Fibroblast of pulmonary artery (primary cell): ENCODE measurements at places on chromosomes 12 and 14.

GRCh38 chr12:50187084-50187900, 20.1 kb upstream of the CERS5 start:
- peak; percentile 91 for DNase-seq

DNA sequence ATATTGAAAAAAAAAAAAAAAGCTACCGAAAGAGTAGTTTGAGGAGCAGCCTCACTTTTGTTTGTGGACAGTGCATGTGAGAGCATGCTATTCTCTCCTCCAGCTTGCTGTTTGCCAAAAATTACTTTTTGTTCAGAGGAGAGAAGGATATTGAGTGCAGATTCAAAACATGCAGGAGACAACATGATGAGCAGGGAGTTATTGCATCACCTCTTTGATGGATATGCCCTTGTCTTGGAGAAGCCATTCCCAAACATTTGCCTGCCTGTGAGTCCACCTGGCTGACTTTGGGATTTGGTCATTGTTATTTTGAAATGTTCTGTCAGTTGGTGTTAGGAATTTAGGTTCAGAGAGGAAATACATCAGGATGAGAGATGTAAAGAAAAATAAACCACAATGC, 2.4 kb downstream of the C12orf75 start:
- DNase-seq, result no peak

GRCh38 chr12:8544295-8544694, 3.6 kb upstream of the CLEC4E start:
- peak; percentile 78 for DNase-seq

DNA sequence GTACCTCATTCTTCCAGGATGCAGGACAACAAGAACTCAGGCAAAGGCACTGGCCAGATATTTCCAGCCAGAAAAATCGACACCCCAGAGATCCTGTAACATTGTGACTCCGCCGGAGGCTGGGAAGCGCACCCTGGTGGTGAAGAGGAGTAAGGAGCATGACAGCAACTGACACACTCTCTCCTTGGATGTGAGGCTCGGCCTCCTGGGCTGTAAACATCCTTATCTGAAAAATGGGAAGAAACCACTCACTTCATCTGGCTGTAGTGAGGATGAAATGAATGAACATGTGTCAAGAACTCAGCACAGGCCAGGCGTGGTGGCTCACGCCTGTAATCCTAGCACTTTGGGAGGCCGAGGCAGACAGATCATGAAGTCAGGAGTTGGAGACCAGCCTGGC, 27.5 kb downstream of the TCHP start:
- peak; percentile 57 for DNase-seq

GRCh38 chr12:11813438-11813813, 164.0 kb downstream of the ETV6 start:
- no peak for DNase-seq

DNA sequence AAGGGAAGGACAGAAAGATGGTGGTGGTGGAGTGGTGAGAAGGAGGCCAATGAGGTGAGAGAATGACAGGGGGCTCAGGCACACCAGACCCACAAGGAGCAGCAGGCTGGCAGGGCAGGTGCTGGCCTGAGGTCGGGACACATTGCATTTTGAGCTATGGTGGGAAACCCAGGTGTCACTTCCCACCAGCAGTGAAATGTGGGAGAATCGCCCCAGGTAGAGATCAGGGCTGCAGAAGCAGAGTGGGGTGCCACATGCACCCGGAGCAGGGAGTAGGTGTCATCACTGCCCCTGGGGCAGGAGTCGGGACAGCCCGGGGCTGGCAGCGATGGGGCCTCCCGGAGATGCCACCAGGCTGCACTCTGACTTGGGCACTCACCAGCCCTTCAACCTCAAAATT, 315.8 kb downstream of the BCL11B start:
- DNase-seq, result no peak

GRCh38 chr12:104938371-104938770, 19.7 kb downstream of the SLC41A2 start:
- no peak for DNase-seq

DNA sequence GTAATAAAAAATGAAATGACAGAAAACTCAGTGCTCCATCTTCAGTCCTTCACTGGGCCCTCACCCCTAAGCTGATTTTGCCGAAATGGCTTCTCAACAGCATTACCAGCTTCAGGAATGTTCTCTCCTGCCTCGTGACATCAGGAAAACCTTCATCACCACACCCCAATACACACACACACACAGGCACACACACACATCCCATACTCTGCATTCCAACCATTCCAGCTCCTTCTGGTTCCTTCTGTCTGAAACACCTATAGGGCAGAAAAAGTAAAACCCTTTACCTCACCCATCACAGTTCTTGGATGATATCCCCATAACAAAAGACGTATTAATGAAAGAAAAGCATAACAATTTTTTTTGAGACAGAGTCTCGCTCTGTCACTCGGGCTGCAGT, 75.9 kb downstream of the CCDC60 start:
- no peak for DNase-seq

GRCh38 chr12:29566441-29566840, 69.0 kb upstream of the OVCH1 start:
- DNase-seq, result no peak

- DNase-seq, result no peak
These were observed 72.8 kb upstream of the SAV1 start for GRCh38 chr14:50740856-50741255.

DNA sequence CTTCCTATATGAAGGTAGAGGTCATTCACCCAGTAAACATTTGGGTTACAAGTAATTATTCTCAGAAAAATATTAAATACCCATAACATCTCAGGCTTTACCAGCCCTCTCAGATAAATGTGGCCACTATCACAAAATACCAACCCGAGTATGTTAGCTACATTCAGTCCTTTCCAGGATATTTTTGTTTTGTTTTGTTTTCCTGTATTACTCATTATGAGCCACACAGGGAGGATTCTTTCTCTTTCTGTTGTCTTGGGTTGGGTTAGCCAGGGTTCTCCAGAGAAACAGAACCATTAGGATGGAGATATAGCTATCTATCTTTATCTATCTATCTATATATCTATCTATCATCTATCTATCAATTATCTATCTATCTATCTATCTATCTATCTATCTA, 947.6 kb upstream of the MDGA2 start:
- DNase-seq, result no peak

- no peak for DNase-seq
These were observed 45.5 kb downstream of the CHST11 start for GRCh38 chr12:104502217-104502616.

GRCh38 chr12:54376596-54376995, 7.9 kb downstream of the ZNF385A start:
- no peak for DNase-seq

- DNase-seq, result peak; percentile 73
These were observed 14.7 kb downstream of the BTBD7 start for GRCh38 chr14:93317875-93318807.

GRCh38 chr14:74882103-74882920, 596 bp downstream of the DLST start:
- peak; percentile 61 for DNase-seq
